ENCODE measurements at places on chromosomes 2 and 18.

DNA sequence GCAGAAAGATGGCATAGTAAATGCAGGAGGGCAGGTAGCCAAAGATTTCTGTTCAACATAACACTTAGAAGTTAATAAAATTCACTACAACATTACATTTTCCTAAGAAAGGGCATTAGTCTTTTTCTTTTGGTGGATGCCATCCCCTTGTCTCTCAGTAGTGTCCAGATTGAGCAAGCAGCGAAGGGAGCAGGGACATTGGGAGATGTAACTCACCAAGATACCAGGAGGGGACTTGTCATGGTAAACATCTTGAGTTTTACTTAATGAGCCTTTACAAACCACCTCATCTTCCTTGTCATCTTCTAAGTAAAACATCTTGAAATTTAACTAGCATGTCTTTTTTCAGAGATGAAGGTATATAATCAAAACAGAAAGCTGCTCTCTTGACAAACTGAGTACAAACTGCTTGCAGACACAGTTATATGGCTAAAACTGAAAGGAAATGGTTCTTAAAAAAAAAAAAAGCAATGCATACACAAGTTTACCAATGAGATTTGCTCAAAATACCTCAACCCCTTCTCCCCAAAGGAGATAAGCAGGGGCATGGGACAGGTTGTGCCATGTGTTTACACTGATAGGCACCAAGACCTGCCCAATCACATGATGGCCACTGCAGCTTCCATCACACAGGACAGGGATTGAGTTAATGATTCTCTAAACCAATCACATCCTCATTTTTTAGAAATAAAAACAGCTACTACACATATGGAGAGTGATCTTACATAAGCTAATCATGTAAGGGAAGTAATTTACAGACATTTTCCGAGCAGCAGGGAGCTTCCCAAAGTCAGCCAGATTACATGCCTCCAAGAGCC is 30.3 kb downstream of the LPIN2 start:
- no peak for DNase-seq

DNA sequence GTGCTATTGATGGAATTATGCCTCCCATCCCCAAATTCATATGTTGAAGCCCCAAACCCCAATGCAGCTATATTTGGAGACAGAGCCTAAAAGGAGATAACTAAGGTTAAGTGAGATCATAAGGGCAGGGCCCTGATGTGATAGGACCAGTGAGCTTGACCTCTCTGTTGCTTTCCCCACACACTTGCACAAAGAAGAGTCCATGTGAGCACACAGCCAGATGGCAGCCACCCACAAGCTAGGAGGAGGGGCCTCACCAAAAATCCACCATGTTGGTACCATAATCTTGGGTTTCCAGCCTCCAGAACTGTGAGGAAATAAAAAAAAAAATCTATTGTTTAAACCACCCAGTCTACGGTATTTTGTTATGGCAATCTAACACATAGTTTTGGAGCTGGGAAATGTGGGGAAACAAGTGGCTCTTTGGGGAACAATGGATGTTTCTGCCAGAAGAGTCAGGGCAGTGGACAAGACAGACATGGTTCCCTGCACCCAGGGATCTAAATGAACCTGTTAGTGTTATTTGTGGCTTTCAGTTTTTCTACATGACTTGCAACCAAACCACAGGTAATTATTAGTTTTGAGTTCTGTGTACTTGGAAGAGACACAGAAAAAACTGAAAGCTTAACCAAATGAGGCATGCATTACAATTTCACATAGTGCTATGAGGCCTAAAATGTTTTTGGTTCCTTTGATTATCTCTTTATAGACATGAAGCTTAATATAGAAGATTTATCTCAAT is 259.1 kb downstream of the LTBP1 start:
- DNase-seq, result no peak

- DNase-seq, result no peak
Measured at GRCh38 chr2:46977280-46977665, 61.7 kb upstream of the MCFD2 start.

DNA sequence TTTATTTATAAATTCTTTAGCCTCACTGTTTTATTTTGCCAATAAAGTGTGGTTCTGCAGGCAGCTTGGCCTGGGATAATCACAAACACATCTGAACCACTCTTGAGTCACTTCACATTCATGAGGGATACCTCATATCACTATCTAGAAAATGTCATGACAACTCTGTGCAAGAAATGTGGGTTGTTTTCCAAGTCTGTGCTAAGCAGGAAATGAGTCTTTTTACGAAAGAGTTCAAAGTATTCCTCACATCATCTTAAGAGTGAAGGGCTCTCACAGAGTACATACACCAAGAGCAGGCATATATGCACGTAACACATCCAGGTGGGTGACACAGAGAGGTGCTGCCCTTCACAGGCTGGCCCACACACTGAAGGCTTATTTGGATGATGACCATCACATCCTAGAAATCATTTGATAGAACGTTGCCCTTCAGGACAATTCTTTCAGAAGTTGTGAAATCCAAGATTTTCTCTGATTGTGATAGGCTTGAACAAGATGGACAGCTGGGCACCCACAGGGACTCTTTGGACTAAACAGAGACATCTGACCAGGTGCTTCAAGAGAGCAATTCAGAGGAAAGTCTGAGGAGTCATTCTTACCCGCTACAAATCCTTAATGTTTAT is 811.1 kb upstream of the LRATD1 start:
- DNase-seq, result no peak

GRCh38 chr2:55408918-55409868 is 10.5 kb downstream of the CCDC88A start:
- DNase-seq, result no peak

DNA sequence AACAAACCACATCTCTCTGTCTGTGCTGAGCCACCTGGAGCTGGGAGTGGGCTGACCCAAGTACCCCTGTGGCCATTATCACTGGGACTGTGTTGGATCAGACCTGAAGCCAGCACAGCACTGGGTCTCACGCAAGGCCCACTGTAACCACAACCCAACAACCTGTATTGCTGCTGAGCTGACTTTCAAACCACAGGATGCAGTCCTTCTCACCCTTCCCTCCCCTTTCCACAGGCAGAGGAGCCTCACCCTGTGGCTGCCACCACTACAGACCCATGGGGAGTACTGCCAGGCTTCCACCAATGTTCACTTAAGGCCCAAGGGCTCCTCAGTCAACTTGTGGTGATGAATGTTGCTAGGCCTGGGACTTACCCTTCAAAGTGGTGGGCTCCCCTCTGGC is 135.7 kb downstream of the DIS3L2 start:
- no peak for DNase-seq

GRCh38 chr2:146238254-146238966 is 1606.4 kb upstream of the ACVR2A start:
- DNase-seq, result no peak

GRCh38 chr2:100070078-100070477 is 72.3 kb downstream of the AFF3 start:
- DNase-seq, result no peak

All from right hindlimb (tissue), 1 donor.